ENCODE measurements at places on chromosomes 5 and 9.

DNA sequence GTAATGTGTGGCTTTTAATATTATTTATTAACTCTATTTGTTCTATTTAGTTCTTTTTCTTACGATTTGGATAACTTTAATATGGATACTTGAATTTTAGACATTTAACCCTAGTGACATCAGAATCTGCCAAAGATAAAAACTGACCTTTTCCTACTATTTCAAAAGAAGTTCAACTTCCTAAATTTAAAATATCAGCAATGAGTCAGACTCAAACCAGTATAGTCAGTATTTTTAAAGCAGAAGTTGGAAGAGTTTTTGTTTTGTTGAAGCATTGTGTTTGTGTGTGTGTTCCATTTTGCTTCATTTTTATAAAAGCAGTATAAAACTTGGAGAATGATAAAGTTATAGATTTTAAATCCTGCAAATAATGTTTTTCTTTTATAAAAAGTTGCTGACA is 251.8 kb upstream of the RASA1 start:
- DNase-seq: no peak

DNA sequence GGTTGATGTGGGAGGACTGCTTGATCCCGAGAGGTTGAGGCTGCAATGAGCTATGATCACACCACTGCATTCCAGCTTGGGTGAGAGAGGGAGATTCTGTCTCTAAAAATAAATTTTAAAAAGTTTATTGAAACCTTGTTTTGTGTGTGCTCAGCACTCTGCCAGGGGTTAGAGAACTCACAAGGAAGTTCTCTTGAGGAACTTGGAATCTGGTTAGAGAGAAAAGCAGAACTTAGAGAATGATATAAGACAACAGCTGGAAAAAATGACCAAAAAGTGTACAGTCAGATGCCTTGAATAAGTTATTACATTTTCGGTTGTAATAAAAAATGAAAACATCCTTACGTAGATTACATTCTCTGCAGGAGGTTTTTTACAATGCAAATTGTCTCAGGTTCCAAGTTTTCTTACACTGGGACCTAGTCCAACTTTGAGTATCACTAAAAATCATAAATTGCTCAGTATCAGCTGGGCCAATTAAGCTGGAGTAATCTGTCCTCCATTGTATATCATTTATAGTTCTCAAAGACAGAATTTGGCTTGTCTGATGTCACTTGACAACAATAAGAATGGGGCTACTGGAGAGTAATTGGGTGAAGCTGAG is 21.7 kb upstream of the TENT2 start:
- DNase-seq: no peak

DNA sequence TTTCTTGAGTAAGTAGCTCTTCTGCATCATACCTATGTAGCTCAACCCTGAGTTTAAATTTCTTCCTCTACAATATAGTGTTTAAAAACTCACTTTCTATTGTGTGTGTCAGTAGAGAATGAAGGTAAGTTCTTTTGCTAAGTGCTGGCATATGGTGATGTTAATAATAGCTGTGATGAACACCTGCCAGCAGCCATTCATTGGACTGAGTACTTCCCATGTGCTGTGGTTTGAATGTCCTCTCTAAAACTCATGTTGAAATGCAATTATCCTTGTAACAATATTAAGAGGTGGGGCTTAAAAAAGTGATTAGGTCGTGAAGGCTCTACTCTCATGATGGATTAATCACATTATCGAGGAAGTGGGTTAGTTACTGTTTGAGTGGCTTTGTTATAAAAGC is 645.2 kb upstream of the RGMB start:
- DNase-seq: no peak

GRCh38 chr9:112819635-112820496 is 69.3 kb downstream of the SNX30 start:
- DNase-seq: no peak

DNA sequence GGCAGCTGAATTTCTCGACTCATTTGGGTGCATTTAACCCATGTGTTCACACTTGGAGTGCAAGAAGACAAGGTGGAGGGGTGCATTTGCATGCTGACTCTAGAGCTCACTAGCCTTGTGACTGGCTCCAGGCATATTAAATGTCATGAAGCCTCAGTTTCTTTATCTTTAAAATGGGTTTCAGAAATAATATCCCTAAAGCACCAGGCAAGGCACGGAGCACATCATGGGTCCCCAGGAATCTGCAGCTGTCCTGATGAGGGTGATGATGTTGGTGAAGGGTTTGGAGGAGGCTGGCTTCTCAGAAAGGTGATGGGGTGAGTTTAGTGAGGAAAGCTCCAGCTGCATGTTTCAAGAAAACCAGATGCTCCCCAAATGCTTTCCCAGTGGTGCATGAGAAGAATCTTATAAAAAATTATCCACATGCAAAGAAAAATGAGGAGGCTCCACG is 14.8 kb downstream of the STC2 start:
- DNase-seq: no peak

- DNase-seq: no peak
Measured at GRCh38 chr9:4172731-4173130, 127.1 kb downstream of the GLIS3 start.

DNA sequence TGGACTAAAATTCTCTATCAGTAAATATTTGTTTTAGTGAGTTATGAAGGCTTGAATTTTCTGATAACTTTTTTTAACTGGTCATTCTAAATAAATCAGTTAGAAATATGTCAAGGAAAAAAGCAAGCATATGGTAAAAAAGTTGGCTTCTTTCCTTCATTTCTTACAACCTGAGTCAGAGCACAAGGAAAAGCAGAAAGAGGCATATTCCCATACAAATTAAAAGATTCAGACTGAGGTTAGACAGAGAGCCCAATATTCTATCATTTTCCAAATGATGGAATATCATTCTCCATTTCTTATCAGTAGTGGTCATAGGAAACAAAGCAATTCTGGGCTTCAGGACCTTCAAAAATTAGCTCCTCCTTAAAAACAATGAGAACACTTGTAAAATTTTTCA is 732.1 kb downstream of the MAT2B start:
- DNase-seq: no peak

GRCh38 chr9:22134390-22134789 is 125.3 kb upstream of the CDKN2B start:
- DNase-seq: no peak

DNA sequence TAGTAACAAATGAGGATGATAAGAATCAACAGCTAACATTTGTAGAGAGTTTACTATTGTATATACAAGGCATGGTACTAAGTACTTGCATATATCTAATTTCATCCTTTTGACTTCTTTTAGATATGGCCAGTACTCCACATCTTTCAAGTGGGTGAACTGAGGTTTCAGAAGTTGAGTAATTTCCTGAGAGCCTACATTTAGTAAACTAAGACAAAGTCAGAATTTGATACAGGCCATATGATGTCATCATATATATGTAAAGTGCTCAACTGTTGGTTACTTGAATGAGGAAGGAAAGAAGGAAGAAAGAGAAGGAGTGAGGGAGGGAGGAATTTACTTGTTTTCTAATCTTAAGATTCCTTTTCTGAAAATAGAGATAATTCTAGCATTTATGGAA is 52.8 kb downstream of the GRIA1 start:
- no peak for DNase-seq

- DNase-seq: no peak
Measured at GRCh38 chr5:116137544-116138378, 52.9 kb downstream of the COMMD10 start.

GRCh38 chr9:20646656-20647055 is 24.4 kb upstream of the MLLT3 start:
- DNase-seq: no peak

- DNase-seq: no peak
Measured at GRCh38 chr5:1295650-1296037, 776 bp upstream of the TERT start.

DNA sequence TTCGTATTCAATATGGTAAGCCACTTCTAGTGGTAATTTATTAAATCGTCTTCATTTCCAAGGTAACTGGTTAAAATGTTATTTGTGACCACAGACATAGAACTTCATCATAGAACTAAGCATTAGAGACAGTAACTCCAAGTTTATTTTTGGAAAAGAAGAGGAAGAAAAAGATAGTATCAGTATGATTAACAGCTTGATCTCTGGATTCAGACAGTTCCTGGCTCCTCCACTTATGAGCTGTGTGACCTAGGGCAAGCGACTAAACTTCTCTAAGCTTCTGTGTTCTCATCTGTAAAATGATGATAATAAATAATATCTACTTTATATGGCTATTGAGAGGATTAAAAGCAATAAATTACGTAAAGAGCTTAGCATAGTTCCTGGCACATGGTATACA is 29.8 kb upstream of the TNPO1 start:
- no peak for DNase-seq

DNA sequence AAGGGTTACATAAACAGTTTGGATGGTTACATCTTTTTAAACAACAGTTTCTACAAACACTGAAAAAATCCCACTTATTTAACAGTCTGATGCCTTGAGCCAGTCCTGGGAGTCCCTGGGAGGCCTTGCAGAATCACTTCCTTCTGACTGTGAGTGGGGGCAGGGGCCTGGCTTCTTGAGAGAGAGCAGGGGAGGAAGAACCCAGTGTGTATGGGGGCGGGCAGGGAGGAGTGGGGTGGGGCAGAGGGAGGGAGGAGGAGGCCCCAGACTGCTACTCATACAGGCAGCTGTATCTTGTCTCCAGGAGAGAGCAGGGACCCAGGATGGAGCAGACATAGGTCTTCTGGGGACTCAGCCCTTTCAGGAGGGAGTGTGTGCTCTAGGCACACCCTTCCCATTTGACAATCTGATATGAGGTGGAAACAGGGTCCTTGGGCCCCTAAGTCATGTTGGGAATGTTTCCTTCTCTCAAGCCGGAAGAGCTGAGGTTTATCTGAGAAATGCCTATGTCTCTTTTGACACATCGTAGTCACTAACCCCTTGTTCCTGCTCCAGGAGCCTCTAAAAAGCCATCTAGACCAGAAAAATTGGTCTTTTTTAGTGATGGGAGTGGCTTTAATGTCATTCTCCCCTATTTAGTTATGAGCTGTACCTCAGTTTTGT is 52.8 kb downstream of the IRF1 start:
- peak; percentile 52 for DNase-seq

GRCh38 chr9:134600371-134600770 is 41.2 kb upstream of the COL5A1 start:
- DNase-seq: no peak

DNA sequence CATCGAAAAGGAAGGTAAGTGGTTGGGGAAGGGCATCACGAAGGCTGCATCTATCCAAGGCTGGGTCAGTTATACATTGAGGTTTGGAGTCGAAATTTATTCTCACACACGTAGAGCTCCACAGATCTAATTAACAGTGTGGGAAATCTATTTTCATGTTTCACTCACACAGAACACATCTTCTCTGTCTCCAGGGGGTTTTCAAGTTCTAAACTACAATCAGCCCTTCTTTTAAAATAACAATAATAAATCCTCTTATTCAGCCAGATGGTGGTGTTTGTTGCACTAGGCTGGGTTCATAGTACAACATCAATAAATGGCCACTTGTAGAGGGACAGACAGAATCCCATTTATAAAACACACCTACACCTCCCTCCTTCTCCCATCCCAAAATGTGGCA is 174.5 kb upstream of the KLF9 start:
- DNase-seq: no peak

GRCh38 chr5:23208959-23209431 is 298.4 kb upstream of the PRDM9 start:
- no peak for DNase-seq

DNA sequence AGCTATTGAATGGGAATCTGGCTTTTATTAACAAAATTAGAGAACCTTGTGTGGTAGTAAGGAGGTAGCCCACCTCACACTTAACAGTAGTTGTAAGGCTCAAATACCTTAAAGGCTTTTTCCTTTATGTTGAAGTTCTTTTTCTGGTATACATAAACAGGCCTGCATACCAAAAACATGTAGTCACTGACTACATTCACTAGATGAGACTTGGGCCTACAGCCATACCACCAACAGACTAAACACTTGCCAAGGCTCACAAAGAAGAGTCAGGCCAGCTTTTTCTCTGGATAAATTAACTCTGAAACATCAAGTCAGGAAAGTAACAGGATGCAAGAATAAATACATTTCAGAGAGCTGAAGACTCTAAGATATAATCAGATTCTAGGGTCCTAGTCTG is 78.6 kb upstream of the MPDZ start:
- DNase-seq: no peak

- DNase-seq: no peak
Measured at GRCh38 chr9:99262949-99263418, 40.9 kb downstream of the SEC61B start.

GRCh38 chr9:112364761-112365160 is 15.1 kb upstream of the HSDL2 start:
- DNase-seq: no peak

DNA sequence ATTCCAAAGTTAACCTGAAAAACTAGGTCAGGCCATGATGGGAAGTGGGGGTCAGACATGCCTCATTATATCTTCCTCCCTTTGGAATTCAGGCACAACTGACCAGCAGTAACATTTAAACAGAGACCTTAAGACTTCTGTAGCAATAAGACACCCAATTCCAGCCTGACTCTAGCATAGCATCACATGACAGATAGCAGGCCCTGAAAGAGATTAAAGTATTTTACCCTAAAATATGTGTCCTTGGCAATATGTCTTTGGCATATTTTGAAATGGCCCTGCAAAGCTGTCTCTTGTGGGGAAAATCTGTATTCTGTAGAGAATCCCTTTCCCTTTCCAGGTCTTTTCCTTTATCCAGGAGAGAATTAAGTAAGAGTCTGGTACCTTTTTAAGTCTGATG is 34.3 kb downstream of the S1PR3 start:
- no peak for DNase-seq

DNA sequence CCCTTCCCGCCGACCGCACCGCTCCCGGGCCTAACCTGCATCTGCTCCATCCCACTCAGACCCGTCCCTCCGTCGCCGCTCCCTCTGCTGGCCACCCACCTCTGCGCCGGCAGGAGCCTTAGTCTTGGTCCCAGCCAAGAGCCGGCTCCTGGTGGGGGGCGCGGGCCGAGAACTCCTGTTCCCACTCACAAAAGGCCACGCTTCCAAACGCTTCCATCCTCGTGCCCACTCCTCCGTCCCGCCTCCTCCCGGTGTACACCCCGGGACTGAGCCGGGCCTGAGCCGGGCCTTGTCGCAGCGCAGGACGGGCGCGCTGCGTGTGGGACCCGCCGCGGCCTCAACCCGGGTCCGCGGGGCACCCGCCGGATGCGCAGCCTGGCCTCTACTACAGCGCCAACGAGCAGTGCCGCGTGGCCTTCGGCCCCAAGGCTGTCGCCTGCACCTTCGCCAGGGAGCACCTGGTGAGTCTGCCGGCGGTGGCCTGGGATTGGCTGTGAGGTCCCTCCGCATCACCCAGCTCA is 7.5 kb downstream of the ADAMTS13 start:
- DNase-seq: no peak

GRCh38 chr5:79025054-79025472 is 40.0 kb upstream of the ARSB start:
- DNase-seq: peak; percentile 41

GRCh38 chr5:40688127-40688761 is 8.5 kb downstream of the PTGER4 start:
- DNase-seq: peak; percentile 77

GRCh38 chr9:132878695-132879456 is at the start of gene SPACA9:
Gene SPACA9 (plus strand): TSS chr9:132878898. CDS start chr9:132883948, 5,050 bp downstream.
- DNase-seq: no peak
